Stimulated activated CD4-positive, alpha-beta T cell treated with anti-CD3 and anti-CD28 coated beads, TNF-alpha, amount 100 ng/mL, for 4 hours (primary cell): ENCODE measurements at places on chromosomes 6 and 20.

- no peak for DNase-seq
Measured at GRCh38 chr20:62959998-62960436, 7.5 kb downstream of the SLC17A9 start.

- DNase-seq = no peak
Measured at GRCh38 chr6:34318499-34319470, 70.0 kb upstream of the SMIM29 start.

GRCh38 chr20:1394686-1395085 is 1.8 kb upstream of the FKBP1A start:
- DNase-seq = no peak

GRCh38 chr6:106097411-106098231 is 11.5 kb downstream of the PRDM1 start:
- no peak for DNase-seq

DNA sequence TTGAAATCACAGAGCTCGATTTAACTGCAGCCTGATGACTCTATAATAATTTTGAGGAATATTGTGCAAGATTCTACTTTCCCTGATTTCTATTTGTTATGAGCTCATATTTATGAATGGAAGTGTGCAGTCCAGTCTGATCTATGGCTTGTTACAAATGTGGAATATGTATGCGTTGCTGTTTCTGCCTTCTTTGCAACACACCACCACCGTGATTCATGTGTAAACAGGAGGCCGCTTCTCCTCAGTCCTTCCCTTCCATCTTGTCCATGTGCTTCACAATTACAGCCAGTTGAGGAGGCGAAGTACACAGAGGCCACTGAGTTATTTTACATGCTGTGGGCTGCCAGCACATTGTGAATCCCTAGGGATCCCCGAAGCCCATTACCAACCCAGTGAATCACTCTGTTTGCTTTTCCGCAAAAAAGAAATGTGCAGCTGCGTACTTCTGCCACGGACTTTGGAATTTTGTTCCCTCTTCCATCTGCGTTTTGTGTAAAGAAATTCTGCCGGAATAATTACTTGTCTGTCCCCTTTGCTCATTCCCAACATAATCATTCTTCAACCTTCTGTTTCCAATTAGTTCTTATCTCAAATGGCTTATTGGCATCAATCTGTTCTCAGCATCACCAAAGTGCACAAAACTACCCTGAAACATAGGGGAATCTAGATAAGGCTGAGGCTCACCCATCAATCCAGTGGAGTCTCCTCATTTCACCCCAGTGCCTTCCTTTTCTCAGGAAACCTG is 551.6 kb upstream of the CITED2 start:
- DNase-seq = no peak

GRCh38 chr6:170116636-170117035 is 174.2 kb downstream of the DLL1 start:
- DNase-seq = no peak

- DNase-seq = no peak
Measured at GRCh38 chr6:109174916-109175315, 79.6 kb downstream of the CEP57L1 start.

DNA sequence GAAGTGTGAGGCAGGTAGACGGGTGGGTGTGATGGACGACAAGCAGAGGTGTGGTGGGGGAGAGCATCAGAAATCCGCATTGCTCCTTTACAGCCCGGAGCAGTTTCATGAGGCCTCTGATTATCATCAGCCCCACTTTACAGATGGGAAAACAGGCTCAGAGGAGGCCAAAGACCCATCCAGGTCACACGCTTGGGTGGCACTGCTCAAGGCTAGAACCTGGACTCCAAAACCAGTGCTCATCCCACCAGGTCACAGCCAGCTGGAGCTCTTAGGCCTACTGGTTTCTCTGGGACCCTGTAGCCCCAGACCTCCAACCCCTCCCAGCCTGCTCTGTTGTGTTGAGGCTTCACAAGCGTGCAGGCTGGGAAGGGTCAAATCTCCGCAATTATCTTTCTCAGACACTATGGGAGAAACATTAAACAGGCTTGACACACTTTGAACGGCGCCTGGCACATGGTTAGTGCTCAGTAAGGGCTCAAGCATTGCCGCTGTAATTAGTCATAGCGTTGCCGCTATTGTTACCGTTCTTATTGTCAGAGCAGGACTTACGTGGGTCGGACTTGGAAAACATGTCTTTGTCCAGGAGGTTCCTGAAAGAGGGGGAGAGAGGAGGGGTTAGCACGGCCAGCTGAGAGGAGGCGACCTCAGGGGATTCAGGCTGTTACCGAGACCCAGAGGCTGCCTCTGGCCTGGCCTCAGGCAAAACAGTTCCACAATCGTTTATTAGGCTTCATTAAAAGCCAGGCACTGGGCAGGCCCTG is 16.6 kb downstream of the CPNE5 start:
- no peak for DNase-seq

DNA sequence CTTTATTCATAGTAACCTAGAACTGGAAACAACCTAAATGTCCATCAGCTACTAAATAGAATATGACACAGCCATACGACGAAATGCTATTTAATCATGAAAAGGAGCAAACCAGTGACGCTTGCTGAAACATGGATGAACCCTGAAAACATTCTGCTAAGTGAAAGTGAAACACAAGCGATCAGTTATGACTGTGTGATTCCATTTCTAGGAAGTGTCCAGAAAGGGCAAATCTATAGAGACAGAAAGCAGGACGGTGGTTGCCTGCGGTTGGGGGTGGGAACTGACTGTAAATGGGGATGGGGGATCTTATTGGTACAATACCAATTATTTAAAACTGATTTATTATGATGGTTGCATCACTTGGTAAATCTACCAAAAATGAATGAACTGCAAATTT is 126.8 kb downstream of the IPCEF1 start:
- peak; percentile 44 for DNase-seq

DNA sequence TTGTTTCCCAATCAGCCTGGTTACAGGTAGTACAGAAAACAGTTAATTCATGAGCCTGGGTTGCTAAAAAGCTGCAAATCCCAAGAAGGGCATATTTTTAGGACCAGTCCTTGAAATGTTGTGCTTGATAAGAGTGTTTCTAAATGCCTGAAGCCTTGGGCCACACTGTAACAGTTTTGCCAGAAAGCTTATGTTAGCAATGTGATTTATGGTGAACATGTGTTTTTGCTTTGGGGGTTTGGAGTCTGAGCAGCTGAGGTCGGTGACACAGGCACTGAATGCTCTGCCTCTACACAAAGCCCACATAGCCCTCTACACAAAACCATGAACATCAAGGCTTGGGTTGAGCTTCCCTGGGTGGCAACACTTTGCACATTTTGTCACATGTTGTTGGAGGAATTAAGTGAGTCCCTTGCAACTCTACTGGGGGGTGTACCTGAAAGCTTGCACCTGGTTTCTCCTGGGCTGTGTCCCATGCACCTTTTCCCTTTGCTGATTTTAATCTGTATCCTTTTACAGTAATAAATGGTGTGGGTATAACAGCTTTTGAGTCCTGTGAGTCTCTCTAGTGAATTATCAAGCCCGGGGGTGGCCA is 22.2 kb downstream of the AHI1 start:
- no peak for DNase-seq

DNA sequence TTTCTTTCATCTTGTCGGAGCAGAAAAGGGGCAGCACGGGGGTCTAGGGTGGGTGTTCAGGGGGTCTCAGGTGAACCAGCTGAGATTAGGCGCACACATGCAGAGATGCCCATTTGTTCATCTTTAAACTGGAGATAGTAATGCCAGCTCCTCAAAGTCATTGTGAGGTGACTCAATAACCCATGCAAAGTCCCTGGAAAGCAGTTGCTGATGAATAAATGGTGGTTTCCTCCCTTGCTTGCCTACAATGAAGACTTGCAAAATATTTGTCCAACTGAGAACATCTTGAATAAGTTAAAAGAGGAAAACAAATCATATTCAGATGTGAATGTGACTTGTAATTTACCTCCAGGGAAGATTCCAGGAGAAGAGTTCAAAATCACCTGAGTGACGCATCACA is 206.9 kb downstream of the LY86 start:
- DNase-seq = no peak

- no peak for DNase-seq
Measured at GRCh38 chr20:25282796-25283195, 34.9 kb downstream of the PYGB start.

- no peak for DNase-seq
Measured at GRCh38 chr6:98578016-98578415, 256.4 kb upstream of the POU3F2 start.

DNA sequence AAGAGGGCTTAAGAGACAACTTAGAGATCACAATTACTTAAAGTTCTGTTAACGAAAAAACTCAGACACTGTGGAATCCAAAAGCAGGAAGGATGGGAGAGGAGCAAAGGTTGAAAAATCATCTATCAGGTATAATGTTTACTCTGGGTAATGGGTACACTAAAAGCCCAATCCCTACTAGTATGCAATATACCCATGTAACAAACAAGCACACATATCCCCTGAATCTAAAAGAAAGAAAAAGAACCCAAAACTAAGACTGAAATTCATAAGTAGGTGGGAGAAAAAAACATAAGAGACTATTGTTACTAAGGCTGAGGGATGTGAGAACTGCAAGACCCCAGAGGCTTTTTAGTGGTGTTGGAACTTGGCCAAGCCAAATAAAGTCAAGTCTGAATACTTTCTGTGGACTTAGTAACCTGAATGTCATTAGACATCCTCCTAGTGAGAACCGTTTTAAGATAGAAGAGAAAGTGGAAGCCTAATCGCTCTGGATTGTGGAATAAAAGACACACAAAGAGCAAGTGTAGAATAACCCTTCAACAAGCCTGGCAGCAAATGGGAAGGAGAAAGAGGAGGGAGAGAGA is 189.4 kb upstream of the RNF217 start:
- DNase-seq = no peak

DNA sequence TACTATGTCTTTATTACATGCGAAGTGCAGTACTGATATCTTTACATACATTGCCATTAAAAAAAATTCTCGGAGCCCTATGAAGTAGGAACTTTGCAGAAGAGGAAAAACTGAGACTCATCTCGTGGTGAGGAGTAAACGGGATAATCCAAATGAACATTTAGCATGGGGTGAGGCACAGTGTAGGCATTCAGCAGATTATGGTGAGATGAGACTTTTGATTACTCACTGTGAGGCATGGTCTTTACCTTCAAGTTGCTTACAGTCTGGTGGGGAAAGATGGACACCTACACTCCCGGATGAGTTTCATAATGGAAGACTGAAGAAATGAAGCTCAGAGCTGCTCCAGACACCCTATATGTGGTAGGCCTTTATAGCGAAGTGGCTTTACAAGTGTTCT is 1.4 kb downstream of the RPRD1B start:
- DNase-seq = no peak

DNA sequence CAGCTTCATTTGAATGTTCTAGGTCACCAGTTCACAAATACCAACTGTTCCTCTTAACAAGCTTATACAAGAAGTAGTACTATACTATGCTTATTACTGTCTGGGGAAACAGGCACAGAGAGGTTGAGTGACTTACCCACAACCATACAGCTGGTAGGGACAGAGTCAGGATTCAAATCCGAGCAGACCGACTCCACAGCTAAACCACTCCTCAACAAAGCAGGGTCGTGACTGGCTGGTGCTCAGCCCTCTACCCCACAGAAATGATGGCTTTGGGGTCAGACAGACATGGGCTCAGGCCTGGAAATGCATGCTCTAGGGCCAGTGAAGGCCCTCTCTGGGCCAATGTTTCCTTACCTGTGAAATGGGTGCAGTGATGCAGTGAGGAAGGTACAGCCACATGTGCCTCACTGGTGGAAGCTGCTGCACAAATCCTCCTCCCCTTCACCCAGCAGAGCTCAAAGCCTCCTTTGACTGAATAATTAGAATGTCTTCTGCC is 63.6 kb downstream of the MRPL14 start:
- no peak for DNase-seq

- DNase-seq = no peak
Measured at GRCh38 chr20:56513161-56514150, 11.1 kb upstream of the FAM209A start.

- DNase-seq = no peak
Measured at GRCh38 chr20:62409931-62410745, 3.1 kb upstream of the CABLES2 start.

GRCh38 chr6:166999884-167000253 is 672 bp downstream of the CEP43 start:
- DNase-seq = no peak

DNA sequence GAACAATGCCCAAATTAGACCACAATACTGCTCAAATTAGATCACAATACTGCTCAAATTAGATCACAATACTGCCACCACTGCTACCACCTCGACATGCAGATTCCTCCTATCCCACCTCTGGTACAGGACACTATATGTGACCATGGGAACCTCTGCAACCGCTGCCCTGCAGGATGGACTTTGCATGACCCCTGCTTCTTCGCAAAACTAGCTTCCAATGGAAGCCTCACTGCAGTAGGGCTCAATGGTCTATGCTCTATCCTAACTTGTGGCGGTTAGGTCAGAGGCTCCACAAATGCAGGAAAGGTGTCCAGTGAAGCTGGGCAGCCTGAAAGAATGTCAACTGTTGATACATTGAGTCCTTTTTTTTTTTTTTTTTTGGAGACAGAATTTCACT is 7.8 kb upstream of the TXNDC5 start:
- DNase-seq = no peak

- DNase-seq = no peak
Measured at GRCh38 chr20:51003753-51004152, 19.2 kb downstream of the KCNG1 start.

DNA sequence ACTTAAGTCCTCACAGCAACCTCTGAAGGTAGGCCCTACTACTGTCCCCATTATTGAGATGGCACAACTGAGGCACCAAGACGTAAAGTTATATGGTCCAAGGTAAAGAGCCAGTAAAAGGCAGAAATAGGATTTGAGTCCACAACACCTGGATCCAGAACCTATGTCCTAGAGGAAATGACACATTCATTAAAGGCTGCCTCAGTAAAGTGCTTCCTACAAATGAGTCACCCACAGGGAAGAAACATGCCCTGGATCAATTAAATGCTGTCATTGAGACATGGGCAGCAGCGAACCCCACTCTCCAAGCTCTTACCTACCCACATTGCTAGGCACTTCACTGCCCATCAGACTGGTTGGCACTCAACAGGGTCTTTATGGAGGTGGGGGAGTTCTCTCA is 600.9 kb downstream of the PTPRT start:
- no peak for DNase-seq

DNA sequence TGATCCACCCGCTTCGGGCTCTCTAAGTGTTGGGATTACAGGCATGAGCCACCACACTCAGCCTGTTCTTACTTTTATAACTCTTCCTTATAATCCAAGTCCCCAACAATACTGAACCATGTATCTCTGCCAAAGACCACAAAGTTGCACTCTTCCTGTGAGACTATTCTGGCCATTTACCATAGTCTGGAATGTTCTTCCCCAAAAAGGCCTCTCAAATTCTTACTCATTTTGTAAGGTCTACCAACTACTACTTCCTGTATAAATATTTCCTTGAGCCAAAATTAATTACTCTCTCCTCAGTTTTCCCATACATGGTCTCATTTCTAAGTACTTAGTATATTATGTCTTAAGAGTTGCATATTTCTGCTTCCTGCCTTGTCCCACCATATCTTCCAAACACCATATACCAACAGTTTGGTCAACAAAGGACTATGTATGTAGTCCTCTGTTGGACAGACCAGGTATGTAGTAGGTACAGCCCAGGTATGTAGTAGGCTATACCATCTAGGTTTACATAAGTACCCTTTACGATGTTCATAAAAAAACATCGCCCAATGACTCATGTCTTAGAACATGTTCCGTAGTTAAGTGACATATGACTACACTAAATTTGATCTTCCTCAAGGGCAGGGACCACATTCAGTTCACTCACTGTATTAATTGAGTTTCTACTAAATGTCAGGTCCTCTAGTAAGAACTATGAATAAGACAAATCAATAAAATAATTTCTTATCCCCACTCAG is 22.0 kb downstream of the RANBP9 start:
- no peak for DNase-seq

GRCh38 chr6:134733801-134734200 is 216.1 kb downstream of the ALDH8A1 start:
- no peak for DNase-seq
